BE2C (cell line): ENCODE measurements at places on chromosomes 7 and 10.
A peak's percentile ranks its signal among the peaks of the same experiment; 100 is the strongest.

DNA sequence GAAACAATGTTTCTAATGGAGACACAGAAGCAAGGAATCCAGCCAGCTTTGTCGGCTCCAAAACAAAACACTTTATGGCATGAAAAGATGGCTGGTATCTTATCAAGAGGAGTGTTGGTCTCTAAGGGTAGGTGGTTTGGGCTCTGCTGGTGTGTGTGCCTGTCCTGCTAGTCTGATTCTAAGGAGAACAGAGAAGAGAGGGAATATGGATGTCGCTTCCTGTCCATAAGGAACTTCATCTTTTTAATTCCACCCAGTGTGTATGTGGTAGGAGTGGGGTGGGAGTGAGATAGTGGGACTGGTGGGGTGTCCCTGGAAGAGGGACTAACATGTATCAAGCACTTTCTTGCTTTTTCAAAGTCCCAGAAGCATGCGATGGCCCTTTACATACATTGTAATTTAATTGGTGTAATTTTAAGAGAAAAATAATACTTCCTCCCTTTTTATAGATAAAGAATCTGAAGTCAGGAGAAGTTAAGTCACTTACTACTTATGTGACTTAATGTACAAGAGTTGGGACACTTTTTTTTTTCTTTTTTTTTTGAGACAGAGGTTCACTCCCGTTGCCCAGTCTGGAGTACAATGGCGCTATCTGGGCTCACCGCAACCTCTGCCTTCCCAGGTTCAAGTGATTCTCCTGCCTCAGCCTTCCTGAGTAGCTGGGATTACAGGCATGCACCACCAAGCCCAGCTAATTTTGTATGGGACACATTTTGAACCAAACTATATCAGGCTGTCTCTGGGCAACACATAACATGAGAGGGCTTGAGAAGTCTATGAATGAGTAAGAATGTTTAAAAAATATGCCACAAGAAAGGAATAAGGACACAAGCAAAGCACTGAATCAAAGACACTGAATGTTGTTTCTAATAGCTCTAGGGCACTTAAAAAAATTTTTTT is 18.8 kb downstream of the NT5C3A start:
- no peak for DNase-seq

DNA sequence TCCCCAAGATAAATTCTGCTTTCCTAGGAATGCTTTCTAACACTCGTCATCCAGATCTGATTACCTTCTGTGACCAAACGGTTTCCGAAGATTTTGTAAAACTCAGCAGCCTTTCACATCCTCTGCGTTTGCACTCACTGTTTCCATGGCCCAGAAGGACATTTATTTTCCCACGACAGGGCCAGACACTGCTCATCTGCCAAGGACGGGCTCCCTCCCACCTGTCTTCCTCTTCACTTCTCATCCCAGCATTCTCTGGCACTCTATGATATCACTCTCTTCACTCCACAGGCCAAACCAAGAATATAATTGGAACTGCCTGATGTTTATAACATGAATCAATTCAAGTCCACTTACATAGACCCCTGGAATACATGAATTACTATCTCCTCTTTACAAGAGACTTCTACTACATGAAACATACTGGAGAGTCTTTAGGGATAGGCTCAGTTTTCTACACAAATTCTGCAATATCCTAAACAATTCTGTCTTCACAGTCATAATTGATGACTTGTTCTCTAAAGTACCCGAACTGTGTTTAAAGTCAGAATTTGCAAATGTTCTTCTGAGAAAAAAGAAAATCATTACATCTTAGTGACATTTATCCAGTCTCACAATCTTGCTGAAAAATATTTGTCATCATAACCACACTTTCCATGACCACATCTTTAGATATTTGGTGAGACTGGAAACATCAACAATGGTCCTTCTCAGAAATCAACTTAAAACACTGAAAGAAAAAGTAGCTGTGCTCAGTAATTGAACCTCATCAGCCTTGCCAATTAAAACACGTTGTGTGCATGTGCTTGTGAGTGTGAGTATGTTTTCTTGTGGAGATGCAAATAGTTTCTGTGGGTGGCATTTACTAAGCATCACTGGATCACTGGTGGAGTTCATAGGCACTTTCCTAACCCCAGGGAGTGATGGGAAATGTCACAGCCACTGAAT is 79.5 kb upstream of the PRSS58 start:
- DNase-seq = no peak

DNA sequence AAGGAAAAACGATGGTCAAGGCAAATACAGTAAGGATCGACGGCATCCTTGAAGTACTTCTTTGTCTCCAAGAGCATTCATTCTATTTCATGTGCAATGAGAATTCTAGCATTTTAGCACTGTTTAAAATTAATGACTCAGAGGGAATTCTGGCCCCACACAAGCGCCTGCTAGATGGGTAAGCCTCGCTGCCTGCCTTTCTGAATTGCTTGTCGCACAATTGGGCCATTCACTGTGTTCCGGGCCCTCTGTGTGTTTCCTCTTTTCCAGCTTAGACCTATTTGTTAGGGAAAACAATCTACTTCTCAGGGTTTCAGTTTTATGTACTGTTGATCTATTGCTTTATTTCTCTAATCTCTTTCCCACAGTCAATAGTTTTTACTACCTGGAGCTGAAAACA is 204.7 kb upstream of the ZNF32 start:
- DNase-seq = no peak

- no peak for DNase-seq
Measured at GRCh38 chr10:129194181-129194870, 272.7 kb upstream of the MGMT start.

GRCh38 chr10:32972460-32972859 is 14.4 kb upstream of the ITGB1 start:
- DNase-seq = no peak

DNA sequence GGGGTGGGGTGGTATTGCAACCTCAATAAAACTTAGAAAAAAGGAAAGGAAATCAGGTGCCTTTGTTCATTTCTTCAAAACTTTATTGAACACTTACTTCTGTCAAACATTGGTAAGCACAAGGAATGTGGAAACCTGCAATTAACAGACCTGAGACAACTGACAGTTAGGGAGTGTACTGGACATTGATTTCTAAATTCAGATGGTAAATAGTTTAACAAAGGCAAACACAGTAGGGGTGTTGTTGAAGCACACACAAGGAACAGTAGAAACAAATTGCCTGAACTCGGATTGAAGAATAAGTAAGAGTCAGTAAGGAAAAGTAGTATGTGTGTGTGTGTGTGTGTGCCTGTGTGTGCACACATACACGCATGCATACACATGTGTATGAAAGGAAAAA is 108.6 kb downstream of the CSTF2T start:
- no peak for DNase-seq

DNA sequence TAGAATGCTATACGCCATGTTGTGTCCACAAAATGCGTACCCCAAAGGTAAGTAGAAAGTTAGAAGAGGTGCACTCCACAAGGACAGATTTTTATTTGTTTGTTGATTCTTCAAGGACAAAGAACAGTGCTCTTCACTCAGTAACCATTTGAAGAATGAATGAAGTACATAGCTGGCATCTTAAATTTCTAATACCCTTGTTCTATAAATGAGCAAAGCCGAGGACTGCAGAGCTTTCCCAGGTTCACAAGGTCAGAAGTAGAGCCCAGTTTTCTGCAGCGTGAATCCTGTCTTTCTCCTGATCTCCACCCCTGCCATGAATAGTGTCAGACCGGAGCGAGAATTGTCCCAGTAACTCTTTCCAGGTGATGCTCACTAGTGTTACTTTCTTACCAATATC is 9.5 kb downstream of the HECW1 start:
- DNase-seq = no peak

- DNase-seq = no peak
Measured at GRCh38 chr10:93967756-93968155, 26.0 kb upstream of the PLCE1 start.

- DNase-seq = no peak
Measured at GRCh38 chr10:130717083-130717482, 580.9 kb downstream of the GLRX3 start.

GRCh38 chr10:36421992-36422391 is 703.4 kb upstream of the ANKRD30A start:
- DNase-seq = no peak

- peak; percentile 76 for DNase-seq
Measured at GRCh38 chr10:70974351-70974901, 86.1 kb upstream of the PCBD1 start.

- DNase-seq = no peak
Measured at GRCh38 chr7:73904219-73905137, 43.5 kb downstream of the TMEM270 start.

GRCh38 chr10:63464402-63465292 is 1.1 kb downstream of the JMJD1C start:
- no peak for DNase-seq

DNA sequence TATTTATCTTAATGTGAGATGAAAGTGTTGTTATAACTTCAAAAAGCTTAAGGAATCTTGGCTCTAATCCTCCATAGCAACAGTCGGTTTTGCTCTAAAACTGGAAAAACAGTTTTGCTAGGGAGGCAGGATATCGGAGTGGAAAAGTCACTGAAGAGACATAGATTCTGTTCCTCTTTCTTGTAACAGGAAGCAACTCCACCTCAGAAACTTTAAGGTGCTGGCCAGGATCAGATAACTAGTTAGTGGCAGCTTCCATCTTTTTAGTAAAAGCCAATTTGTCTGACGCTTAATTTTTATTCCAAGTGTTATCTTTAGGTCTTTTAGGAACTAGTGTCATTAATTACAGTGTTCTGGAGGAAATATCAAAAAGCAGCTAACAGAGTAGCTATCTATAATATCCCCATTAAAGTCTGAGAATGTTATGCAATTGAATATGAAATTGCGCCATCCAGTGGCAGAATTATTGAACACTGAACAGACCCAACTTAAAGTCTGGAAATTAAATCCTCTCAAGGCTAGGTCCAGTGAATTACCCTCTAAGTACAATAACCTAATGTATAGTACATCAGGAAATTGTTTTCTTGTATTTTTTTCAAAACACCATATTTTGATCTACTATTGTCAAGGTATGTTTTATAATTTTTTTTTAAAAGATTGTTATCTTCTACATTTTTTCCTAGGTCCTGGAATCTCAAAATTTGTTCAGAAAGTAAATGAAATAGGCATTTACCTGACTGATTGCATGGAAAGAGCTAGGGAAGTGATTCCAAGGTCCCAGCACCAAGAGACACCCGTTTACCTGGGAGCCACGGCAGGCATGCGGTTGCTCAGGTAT is 65.9 kb upstream of the CC2D2B start:
- peak; percentile 30 for DNase-seq

GRCh38 chr10:85545874-85546273 is 820.7 kb downstream of the GRID1 start:
- DNase-seq = no peak

- no peak for DNase-seq
Measured at GRCh38 chr10:96292971-96293920, 11.0 kb upstream of the DNTT start.

GRCh38 chr10:33204031-33204430 is 130.4 kb downstream of the NRP1 start:
- no peak for DNase-seq

GRCh38 chr7:34298492-34299013 is 359.5 kb upstream of the NPSR1 start:
- DNase-seq = no peak

GRCh38 chr10:124614003-124614659 is 130.0 kb downstream of the FAM53B start:
- DNase-seq = no peak

- no peak for DNase-seq
Measured at GRCh38 chr7:93414574-93414973, 159.9 kb downstream of the CALCR start.

DNA sequence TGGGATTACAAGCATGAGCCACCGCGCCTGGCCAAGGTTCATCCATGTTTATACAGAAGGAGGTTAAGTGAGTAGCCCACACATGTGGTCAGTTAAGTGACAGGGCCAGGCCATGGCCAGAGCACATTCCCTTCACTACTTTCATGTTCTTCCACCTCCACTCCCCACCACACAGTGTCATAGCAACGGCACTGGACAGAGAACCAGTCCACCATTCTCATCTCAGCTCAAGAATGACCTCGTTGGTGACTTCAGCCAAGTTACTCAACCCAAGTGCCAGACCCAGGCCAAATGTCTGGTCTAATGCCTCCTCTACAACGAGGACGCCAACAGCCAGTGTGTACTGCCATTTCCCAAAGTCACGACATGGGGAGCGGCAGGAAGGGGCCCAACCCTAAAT is 62.4 kb downstream of the INHBA start:
- DNase-seq = no peak

DNA sequence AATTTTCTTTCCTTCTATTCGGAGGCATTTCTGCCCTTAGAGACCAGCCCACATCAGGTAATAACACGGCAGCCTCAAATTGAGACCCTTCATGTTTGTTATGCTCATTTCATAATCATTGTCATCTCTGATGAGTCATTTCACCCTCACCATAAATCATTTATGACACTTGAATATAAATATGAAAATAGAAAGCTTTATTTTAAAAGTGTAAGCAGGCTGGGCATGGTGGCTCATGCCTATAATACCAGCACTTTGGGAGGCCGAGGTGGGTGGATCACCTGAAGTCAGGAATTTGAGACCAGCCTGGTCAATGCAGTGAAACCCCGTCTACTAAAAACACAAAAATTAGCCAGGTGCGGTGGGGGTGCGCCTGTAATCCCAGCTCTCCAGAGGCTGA is 57.4 kb upstream of the EGFR start:
- no peak for DNase-seq

- DNase-seq = no peak
Measured at GRCh38 chr10:3478632-3479240, 306.2 kb upstream of the PITRM1 start.

GRCh38 chr7:117269886-117270285 is 53.0 kb downstream of the WNT2 start:
- no peak for DNase-seq

DNA sequence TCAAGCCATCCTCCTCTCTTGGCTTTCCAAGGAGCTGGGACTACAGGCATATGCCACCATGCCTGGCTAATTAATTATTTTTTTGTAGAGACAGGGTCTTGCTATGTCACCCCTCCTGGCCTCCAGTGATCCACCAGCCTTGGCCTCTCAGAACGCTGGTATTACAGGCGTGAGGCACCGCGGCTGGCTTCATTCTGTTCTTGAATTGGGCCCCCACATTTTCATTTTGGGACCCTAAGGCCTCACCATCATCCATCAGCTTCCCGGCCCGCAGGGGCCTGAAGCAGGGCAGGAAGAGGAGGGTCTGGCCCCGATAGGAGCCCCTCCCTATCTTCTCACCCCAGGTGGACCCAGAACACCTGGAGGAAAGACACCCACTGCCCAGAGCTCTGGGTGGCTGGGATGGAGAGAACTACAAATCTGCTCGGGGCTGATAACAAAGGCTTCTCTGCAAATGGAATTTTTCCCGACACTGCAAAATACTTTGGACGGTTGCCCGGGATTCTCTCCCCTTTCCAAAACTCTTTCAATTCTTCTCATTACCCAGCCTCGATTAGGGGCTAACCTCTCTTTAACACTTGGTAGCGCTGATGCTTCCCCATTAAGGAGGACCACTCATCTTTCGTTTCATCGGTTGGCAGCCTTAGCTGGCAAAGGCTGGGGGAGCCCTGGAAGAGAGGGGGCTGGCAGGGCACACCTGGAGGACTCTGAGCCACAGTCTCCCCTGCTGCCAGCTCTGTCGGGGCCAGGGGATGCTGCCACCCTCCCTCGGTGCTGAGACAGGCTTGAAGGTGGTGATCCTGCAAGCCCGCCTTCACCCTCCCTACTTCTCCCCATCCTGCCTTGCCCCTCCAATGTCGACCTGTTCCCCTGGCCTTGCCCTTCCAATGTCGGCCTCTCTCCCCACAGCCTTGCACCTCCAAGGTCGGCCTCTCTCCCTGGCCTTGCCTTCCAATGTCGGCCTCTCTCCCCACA is 81.0 kb upstream of the GNA12 start:
- no peak for DNase-seq
